ENCODE measurements at places on chromosomes 11 and 22.

- DNase-seq = no peak
These were observed 63.2 kb downstream of the MTMR3 start for GRCh38 chr22:29946220-29946619.

GRCh38 chr22:42439821-42440674 lies 7.8 kb upstream of the NFAM1 start:
- peak; percentile 92 for DNase-seq

- peak; percentile 62 for DNase-seq
These were observed 59.0 kb downstream of the CEP57 start for GRCh38 chr11:95849087-95849825.

GRCh38 chr11:94877443-94878200 lies 95.7 kb downstream of the CWC15 start:
- DNase-seq = no peak

GRCh38 chr11:16408619-16409018 lies 52.3 kb upstream of the SOX6 start:
- DNase-seq = no peak

DNA sequence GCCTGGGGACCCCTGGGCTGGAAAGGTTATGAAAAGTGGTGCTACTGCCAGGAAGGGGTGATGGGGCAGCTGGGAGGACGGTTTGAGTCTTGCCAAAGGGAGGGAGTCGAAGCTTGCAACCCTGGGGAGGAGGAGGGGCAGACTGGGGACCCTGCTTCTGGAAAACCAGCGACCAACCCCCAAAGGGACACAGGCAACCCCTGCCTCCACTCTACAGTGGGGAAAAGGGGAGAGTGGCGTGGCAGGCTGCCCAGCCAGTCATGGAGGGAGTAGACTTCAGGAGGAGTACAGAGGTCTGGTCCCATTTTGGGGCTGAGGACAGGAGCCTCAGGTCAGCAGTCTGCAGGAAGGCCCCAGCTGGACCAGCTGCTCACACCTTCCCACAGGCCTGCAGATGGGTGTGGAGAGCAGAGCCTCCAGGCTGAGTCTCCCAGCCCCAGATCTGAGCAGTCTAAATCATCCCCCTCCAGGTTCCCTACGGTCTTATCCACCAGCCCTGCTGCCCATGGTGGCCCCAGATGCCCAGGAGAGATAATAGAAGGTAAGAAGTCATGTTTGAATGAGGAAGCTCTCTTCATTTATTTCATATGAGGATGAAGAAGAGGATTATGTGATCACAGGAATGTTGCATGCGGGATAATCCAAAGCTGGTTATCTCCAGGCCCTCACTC lies 3.3 kb downstream of the DDT start:
- no peak for DNase-seq

DNA sequence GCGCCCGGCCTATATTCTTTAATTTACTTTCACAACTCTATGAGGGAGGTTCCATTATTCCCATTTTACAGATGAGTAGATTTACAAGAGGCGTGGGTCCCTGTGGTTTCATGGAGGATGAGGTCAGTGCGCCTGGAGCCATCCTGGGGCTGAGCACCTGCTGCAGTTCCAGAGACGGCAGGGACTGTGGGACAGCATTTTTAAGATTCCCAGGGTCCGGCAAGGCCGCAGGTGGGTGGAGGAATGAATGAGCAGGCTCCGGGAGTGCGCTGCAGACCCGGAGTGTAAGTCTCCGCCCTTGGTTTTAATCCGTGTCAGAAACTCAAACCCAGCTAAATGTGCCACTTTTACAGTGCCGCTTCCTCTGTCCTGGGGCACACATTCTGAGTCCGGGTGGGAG lies 4.1 kb upstream of the CHRM1 start:
- no peak for DNase-seq

- DNase-seq = no peak
These were observed 16.8 kb upstream of the TSPAN18 start for GRCh38 chr11:44709966-44710365.

DNA sequence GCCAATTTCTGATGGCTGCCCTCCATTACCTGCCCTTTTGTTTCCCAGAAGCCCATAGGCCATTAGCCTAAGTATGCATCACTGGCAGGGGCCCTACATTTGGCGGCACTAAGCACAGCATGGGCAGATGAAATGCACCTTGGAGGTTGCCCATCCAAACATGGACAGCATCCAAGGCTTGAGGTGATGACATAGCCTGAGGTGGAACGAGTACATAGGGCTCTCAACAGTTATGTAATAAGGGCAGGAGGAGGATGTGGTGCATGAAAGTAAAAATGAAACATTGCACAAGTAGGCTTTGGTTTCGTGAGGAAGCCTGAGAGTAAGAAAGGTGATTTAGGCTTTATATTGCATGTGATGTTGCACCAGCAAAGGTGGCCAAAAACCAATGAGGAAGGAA lies 148.1 kb downstream of the FAM76B start:
- peak; percentile 47 for DNase-seq

DNA sequence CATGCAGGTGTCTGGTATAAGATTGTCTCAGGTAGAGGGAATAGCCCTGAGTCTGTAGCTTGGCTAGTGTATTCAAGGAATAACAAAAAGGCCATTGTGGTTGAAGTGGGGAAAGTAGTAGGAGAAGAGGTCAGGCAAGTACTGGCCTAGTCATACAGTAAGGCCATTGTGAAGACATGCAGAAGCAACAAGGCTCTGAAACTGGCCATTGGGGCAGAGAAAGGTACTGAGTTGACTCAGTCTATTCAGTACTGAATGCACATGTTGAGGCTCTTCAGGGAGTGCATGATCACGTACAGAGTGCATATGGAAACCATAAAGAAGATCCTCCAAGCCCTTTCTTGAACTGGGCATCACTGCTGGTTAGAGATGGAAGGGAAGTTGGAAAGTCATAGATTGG lies 477.6 kb downstream of the SOX6 start:
- no peak for DNase-seq

DNA sequence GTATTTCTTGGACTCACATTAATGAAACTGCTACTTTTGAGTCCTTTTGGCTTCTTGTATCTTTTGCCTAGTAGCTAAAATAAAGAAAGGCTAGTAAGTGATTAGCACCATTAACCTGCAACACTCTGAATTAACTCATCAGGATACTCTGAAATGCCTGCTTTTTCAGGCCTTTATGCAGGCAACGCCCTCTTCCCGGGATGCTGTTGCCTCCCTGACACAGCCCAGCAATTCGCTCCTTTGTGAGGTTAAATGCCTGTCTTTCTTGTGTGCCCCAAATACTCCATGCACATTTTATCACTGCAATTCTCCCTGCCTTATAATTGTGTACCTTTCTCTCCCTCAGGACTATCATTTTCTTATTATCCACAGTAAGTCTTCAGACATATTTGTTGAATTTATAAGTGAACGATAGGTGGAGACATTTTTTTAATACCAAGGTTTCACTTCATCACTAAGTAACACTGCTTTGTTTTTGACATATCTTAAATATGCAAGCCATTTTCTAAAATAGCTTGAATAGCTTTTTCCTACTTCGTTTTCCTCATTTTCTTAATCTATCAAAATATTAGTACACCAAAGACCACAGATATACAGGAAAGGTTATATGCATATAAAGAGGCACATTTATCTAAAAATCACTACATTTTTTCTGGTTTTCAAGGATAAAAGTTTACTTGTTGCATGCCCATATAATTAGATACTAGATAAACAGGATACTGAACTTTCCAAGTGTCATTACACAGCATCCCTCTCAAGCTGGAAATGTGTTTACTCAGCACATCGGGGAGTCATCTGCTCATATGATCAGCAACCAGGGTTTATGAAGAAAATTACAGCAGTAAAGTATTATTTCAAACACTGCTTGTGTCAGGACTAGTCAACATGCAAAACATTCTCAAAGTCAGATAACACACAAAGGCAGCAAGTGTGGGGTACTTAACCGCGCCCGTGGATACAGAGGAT lies 48.5 kb upstream of the DDI1 start:
- DNase-seq = no peak

All from inflammatory macrophage treated with lipopolysaccharide for 4 hours (primary cell).